ENCODE measurements at places on chromosomes 2 and 18.

- DNase-seq: no peak
Observed at GRCh38 chr2:141522048-141522447, 608.8 kb downstream of the LRP1B start.

GRCh38 chr2:61044636-61045035 lies 21.0 kb upstream of the SANBR start:
- no peak for DNase-seq

DNA sequence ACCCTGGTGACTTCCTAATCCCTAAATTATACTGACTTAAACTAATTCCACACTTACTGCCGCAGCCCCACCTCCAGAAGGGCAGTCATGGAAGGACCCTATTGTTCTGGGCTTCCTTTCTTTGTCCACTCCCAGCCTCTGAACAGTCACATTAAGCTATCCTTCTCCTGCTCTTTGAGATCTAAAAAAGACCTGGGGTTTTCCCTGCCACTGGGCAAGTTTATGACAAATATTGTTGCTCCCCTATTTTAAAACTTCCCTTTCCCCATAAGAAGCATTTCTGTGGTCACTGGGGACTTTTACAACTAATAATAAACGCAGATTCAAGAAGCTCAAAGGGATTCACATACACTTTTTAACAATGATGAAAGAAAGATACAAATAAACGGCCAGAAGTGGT lies 47.2 kb upstream of the XPO1 start:
- DNase-seq: no peak

- peak; percentile 32 for DNase-seq
Observed at GRCh38 chr18:51211552-51211951, 14.1 kb upstream of the MEX3C start.

Data from stimulated activated CD4-positive, alpha-beta T cell treated with anti-CD3 and anti-CD28 coated beads, Interleukin-4, amount 100 ng/mL, for 48 hours (primary cell).